ENCODE measurements at places on chromosomes 6 and 20. TPM values are rescaled to one million over a fixed set of nuclear protein-coding genes. Genes with fewer than 3 reads are reported as not detected.
A peak's percentile ranks its signal among the peaks of the same experiment; 100 is the strongest.

DNA sequence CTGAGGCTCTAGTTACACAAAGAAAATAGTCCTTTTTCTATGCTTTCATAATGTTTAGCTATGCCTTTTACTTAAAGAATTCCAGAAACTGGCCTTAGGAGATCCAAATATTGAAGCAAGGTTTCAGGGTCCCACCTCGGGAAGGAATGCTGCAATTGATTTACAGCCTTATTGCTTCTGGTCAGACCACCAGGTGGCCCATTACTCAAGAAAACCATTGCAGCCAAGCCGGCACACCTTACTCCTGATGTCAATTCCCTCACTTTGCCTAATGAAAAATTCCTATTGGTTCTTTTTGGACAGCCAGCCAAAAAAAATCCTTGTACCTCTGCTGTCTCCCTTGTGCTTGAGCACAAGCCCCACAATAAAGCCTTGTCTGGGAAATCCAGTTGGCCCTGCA is 173.9 kb downstream of the LMBRD1 start:
- no peaks in the 10 kb centered on the region for H3K4me1 ChIP-seq
- DNase-seq, result no peak
- peaks cover 20% of the 10 kb centered on the region for H3K27me3 ChIP-seq
- H3K4me3 ChIP-seq, result no peak overlapping the region
- no peak overlapping the region for H3K27ac ChIP-seq
- no peaks in the 10 kb centered on the region for H3K36me3 ChIP-seq

DNA sequence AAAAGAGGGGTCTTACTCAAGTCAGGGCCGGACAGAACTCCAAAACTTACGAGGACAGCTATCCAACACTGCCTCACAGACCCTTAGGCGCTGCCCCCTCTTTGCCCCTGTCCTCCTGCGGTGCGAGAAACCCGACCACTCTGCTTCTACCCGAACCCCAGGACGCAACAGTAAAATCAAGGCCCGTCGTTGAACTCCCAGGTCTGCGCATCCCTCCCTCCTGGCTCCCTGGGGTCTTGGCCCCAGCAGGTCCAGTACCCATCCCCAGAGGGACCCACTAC is 6.4 kb downstream of the OLIG3 start:
- H3K4me1 ChIP-seq, result peaks cover 16% of the 10 kb centered on the region
- no peak overlapping the region for H3K4me3 ChIP-seq
- peaks cover 96% of the 10 kb centered on the region for H3K27me3 ChIP-seq

GRCh38 chr6:72212686-72213085 is 326.3 kb downstream of the RIMS1 start:
- H3K4me1 ChIP-seq, result no peaks in the 10 kb centered on the region
- no peak overlapping the region for H3K27ac ChIP-seq
- H3K36me3 ChIP-seq, result no peaks in the 10 kb centered on the region
- H3K27me3 ChIP-seq, result no peaks in the 10 kb centered on the region
- DNase-seq, result no peak

DNA sequence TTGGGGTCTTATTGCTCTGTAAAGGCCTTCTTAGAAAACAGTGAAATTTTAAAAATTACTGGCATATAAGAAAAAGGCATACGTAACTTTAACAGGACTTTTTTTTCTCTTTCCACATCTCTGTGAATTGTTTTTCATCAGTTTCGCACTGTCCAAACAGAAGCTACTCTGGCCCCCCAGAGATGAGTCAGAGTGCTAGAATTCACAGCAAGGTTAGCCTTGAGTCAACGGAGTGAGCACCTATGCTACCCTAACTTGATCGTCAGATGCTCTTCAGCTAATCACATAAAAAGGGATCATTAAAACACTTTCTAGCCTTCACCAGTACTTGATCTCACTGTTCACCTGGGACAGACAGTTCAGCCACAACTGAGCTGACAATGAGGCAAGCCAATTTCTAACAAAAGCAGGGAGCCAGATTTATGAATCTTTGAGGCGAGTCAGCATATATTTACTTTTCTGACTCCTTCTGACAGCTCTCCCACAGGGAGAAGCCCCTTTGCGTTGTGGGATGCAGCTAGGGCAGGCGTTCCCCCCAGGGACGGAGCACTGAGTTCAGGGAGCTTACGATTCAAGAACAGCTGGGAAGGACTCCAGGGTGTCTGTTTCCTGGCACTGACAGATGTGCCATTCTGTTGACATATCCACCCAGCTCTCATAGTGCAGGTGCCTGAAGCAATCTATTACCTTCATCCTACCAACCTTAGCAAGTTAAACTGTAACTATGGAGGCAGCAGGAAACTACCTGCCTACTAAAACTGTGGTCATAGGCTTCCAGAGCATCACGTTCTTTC is 46.4 kb upstream of the SPDEF start:
- H3K27ac ChIP-seq, result no peak overlapping the region
- peaks cover 8% of the 10 kb centered on the region for H3K4me1 ChIP-seq
- H3K36me3 ChIP-seq, result no peaks in the 10 kb centered on the region
- no peak for DNase-seq
- no peaks in the 10 kb centered on the region for H3K27me3 ChIP-seq
- H3K4me3 ChIP-seq, result no peak overlapping the region

DNA sequence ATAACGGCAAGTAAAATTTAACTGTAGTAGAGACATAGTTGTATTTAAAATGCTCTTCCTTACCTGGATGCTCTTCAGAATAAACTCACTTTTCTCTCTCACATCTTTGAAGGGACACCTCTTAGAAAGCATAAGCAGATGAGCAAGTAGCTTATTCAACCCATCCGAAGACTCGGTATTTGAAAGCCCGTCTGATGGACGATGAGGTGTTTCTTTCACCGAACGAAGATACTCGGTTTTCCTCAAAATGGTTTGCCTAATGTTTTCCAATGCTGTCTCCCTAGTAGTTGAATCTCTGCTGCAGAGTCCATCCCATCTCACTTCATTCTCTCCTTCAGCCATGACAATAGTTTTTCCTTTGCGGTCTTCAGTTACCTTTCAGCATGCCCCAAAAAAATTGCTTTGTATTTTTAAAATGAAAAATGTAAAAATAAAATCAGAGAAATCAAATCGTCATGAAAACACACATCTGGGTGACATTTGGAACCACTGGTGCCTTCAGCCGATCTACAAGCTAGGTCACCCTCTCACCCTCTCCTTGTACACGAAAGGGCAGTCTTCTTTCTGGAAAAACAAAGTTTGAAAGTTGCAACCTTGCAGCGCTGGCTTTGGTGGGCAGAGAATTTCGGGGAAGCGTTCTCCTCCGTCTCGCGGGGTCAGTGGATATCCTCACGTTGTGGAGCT is 772 bp downstream of the SESN1 start:
- H3K4me1 ChIP-seq, result peaks cover 45% of the 10 kb centered on the region
- H3K27ac ChIP-seq, result peak overlapping the region; percentile 88
- no peak for DNase-seq

GRCh38 chr6:48289841-48290240 is 178.8 kb upstream of the PTCHD4 start:
- no peak overlapping the region for H3K4me3 ChIP-seq
- H3K36me3 ChIP-seq, result no peaks in the 10 kb centered on the region
- no peak for DNase-seq
- no peak overlapping the region for H3K27ac ChIP-seq

GRCh38 chr6:119157506-119157815 is 79.0 kb upstream of the FAM184A start:
- no peak overlapping the region for H3K27ac ChIP-seq
- H3K4me1 ChIP-seq, result peaks cover 3% of the 10 kb centered on the region
- no peak overlapping the region for H3K4me3 ChIP-seq
- H3K36me3 ChIP-seq, result no peaks in the 10 kb centered on the region

METTL24 gene
- 0.55 TPM for total RNA-seq

DNA sequence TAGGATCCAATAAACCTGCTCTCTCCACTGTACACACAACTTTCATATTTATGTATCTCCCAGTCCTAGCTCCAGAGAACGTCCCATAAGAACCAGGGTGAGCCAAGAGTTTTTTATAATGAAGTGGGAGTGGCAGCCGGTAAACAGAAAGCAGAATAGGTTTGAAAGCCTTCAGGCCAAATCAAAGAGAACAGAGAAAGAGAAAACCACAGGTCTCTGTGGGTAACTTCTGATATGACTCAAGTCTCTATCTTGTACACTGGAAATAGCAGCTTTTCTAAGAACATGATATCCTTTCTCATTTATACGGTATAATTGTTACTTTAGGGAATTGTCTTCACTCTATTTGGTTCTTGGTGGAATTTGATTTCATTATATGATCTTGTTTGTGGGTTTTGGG is 273.6 kb downstream of the PACRG start:
- peaks cover 3% of the 10 kb centered on the region for H3K27me3 ChIP-seq
- DNase-seq, result no peak
- H3K36me3 ChIP-seq, result no peaks in the 10 kb centered on the region
- no peak overlapping the region for H3K4me3 ChIP-seq
- peaks cover 10% of the 10 kb centered on the region for H3K4me1 ChIP-seq

- no peak overlapping the region for H3K4me3 ChIP-seq
- H3K27me3 ChIP-seq, result peaks cover 45% of the 10 kb centered on the region
- DNase-seq, result no peak
- no peaks in the 10 kb centered on the region for H3K4me1 ChIP-seq
- no peak overlapping the region for H3K27ac ChIP-seq
- H3K36me3 ChIP-seq, result no peaks in the 10 kb centered on the region
Measured at GRCh38 chr6:99359800-99360199, 10.3 kb upstream of the FAXC start.

DNA sequence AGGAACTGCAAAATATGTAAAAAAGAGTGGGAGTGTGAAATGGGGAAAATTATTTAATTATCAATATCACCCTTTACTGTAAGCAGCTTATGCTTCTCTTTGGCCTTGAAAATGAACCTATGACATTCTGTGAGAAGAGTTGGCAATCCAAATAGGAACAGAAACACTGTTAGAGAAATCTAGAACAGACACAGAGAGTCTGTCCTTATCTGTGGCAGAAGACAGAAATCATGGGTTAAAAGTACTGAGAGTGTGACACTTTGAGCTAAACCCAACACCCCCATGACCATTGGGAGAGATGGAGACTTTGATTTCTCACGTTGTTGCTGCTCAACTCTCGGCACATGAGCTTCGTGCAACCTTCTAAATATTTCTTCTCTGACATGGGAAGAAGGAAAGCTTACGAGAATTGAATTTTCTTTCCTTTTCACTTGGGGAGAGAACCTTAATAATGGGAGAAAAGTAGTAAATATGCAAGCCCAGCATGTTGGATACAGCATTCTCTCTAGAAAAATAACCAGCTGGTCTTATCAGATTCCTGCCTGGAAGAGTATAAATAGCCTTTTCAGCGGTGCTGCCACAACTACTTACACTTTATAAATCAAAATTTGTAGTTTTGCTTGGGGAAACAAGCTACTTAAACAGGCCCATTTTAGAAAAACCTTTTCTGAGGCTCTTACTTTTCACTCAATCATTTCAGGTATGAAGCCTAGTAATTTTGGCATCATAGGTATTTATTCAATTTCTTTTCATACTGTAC is 49.4 kb upstream of the NOX3 start:
- H3K4me3 ChIP-seq, result no peak overlapping the region
- H3K4me1 ChIP-seq, result peaks cover 2% of the 10 kb centered on the region
- no peak overlapping the region for H3K27ac ChIP-seq
- no peaks in the 10 kb centered on the region for H3K36me3 ChIP-seq

HFE gene
- total RNA-seq, result 7.2 TPM
